ENCODE measurements at places on chromosomes 6 and 20.
A peak's percentile ranks its signal among the peaks of the same experiment; 100 is the strongest.

DNA sequence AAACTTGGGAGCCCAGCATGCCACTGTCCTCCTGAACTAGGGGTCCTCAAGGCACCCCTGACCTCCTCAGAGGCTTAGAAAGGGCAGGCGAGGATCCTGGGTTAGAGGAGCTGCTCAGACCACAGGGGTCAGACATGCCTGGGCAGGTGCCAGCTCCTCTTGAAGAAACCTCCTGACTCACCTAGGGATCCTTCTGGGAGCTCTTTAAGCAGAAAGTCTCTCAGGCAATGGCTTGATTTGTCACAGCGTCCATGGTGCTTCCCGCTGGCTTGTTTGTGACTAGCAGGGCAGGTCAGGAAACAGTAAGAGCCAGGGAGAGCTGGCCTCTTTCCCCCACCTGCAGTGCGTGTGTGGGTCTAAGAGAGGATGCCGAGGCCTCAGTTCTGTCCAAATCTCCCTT is 174.5 kb upstream of the SNX9 start:
- no peak for DNase-seq

DNA sequence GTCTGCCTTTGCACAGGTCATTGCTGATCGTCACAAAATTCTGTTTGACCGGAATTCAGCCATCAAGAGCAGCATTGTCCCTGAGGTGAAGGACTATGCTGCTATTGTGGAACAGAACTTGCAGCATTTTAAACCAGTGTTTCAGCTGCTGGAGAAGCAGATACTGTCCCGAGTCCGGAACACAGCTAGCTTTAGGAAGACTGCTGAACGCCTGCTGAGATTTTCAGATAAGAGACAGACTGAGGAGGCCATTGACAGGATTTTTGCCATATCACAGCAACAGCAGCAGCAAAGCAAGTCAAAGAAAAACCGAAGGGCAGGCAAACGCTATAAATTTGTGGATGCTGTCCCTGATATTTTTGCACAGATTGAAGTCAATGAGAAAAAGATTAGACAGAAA is 24.6 kb upstream of the CALHM6 start:
- no peak for DNase-seq

DNA sequence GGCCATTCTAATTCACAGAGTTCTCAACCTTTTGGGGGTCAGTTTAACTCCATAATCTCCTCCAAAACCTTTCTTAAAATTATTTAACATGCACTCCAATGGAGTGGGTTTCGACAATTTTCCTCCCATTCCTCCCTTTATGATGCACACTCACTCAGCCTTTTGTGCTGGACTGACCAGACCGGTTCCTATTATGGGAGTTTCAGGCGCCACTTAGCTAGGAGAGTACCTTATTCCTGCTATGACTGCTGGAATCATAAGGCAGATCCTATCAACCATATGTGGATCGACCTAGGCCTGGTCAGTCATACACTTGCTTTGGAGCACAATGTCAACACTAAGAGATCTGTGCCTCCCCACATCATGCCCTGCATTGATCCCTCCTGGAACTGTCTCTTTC is 63.9 kb upstream of the MOCS1 start:
- DNase-seq = no peak

DNA sequence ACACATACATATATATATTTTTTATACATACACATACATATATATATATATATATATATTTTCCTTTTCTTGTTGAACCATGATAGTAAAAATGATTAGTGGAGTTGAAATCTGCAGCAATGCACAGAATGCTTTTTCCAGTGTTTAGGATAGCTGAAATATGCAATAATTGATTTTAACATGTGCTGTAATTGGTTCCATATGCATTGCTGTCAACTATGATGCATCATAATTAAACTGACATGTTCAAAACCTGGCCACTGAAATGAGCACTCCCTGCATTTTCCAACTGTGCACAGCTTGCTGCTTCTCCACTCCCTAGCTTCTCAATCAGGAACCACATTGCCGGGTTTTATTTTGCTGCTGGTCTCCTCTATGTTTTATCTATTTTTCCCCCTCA is 358.3 kb downstream of the PAX1 start:
- no peak for DNase-seq

GRCh38 chr6:47202644-47203205 is 107.0 kb downstream of the TNFRSF21 start:
- DNase-seq = no peak

DNA sequence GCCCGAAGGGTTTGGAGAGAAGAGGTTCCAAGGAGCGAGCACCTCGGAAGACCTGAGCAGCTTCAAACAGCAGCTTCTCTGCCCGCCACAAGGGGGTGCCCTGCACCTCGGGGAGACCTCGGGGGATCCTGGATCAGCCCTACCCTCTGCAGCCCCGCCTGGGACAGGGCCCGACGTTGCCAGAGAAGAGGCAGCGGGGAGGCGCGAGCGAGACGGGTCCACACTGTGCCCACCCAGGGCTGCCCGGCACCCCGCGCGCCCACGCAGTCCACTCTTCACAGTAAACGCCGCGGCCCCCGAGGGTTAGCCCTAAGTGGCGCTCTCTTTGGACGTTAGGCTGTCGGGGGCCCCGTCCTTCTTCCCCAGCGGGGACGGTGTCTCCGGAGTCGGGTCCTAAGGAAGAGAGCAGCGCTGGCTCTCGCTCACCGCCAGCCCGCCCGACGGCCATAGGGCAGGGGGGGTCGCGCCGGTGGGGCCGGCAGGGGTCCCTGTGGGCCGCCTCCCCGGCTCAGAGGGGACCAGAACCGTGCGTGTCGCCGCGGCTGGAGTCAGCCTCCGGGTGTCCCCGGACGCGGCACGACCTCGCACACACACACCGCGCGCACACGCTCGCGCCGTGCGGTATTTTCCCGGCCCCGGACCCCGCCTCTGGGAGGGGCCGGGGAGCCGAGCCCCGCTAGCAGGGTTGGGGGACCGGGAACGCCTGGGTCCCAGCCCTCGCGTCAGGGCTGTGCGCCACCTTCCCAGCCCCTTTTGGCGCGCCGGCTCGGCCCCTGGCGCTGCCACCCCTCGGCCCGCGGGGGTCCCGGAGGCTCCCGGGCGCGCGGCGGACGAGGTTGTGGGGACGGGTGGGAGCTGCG is 929 bp downstream of the CDH22 start:
- peak; percentile 48 for DNase-seq

DNA sequence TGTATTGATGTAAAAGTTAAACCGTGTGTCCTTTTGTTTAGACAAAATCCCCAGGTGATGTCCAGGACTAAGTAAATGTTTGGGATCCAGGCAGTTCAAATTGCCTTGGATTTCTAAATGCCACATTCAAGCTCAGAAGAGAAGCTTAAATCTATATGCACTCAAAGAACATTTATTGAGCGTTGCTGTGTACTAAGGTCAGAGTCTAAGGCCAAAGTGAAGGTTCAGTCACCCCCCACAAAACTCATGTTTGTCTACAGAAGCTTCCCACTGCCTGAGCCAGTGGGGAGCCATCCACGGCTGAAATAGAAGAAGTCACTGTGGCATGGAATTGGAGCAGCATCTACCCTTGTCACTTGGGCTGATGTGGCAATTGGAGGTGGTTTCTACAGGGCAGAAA is 70.7 kb upstream of the INSM1 start:
- no peak for DNase-seq

DNA sequence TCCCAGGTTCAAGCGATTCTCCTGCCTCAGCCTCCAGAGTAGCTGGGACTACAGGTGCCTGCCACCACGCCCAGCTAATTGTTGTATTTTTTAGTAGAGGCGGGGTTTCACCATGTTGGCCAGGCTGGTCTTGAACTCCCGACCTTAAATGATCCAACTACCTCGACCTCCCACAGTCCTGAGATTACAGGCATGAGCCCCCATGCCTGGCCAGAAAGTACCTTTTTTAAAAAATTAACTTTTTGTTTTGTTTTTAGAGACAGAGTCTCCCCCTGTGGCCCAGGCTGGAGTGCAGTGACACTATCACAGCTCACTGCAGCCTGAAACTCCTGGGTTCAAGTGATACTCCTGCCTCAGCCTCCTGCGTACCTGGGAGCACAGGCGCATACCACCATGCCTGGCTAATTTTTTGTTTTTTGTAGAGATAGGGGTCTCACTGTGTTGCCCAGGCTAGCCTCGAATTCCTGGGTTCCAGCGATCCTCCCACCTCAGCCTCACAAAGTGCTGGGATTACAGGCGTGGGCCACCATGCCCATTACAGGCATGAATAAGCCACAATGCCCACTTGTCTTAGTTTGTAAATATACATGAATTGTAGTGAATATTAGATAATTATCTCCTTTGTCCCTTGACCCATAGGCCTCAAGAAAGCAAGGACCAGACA is 17.4 kb upstream of the EEF1A1 start:
- DNase-seq = no peak

GRCh38 chr20:1163105-1163504 is 21.7 kb downstream of the TMEM74B start:
- no peak for DNase-seq

DNA sequence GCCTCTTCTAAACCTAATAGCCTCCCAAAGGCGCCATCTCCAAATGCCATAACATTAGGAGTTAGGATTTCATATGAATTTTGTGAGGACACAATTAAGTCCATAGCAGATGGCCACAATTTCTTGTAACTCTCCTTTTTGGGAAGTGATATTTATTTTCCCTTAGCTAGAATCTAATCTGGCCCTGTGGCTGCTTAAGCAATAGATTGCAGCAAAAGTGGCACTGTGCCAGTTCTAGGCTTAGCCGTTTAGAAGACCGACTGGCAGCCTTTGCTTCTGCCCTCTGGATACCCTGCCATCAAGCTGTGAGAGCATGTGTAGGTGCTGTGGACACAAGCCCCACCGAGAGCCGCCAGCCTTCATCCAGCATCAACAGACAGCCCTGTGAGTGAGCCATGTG is 15.9 kb upstream of the ADGB start:
- DNase-seq = no peak

- no peak for DNase-seq
These were observed 29.7 kb downstream of the RPP40 start for GRCh38 chr6:4973982-4974745.

- no peak for DNase-seq
These were observed 51.8 kb upstream of the APCDD1L start for GRCh38 chr20:58566981-58567380.

DNA sequence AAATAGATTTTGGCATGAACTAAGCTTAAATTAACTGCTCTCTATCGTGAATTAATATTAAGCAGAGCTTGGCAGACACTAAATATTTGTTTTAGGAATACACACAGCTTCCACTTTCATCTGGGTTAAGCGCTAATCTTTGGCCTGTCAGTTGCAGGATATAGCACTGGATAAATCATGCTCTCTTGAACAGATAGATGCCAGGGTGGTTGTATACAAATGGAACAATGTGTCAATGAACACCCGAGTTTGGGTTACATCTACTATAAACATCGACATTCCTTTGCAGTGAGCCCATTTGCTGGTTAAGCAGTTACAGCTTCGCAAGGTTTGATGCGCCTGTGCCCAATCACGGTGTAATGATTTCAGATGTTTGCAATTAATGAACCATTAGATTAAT is 338.2 kb upstream of the ZFP64 start:
- DNase-seq = no peak

DNA sequence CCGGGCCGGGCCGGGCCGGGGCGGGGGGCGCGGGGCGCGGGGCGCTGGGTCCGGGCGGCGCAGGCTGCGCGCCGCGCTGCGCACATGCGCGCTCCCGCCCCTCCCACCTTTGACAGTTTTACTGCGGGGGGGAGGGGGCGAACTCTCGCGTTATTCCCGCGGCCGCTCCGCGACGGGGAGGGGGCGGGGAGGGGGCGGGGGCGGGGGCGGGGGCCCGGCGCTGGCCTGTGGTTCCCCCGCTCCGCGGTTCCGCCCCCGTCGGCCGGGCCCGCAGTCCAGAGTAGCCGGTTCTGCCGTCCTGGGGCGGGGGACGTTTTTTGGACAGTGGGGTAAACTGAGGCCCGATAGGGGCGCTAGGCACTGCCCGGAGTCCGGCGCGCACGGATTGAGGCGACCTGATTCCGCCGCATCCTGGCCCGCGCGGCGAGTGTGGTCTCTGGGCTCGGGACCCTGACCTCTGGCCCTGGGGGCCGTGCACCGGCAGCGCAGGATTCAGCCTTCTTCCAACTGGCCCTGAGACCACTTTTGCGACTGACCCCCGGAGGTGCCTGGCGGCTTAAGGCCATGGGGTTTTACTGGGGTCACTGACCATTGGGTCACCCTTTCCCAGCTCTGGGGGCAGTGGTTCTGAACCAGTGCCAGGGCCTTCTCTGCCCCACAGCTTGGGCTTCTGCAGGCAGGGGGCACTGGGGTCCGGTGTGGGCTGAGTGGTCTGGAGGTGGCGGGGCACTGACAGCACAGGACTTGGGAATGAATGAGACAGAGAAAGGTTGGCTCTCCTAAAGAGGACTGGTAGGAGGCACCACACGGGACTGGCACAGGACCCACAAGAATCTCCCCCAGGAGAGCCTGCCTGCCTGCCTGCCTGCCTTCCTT is at the start of gene ZNF512B:
TSS of gene ZNF512B (minus strand) at position 93 of the 876 bp plus-strand sequence. CDS start 1,980 bp downstream, outside the sequence.
- no peak for DNase-seq

All from stimulated activated CD4-positive, alpha-beta T cell treated with anti-CD3 and anti-CD28 coated beads, Interleukin-12 subunit alpha, Interleukin-12 subunit beta, amount 100 ng/mL, for 48 hours (primary cell).